ENCODE measurements at places on chromosomes 2 and 18. TPM values are rescaled to one million over a fixed set of nuclear protein-coding genes. Genes with fewer than 3 reads are reported as not detected.

IDH1 gene
- 1.8 TPM for polyA plus RNA-seq

BCL2 gene
- polyA plus RNA-seq, result 39.6 TPM

CXCR1 gene
- 0.20 TPM for polyA plus RNA-seq

MC5R gene
- not detected for polyA plus RNA-seq
